ENCODE measurements at places on chromosomes 11 and 22.

DNA sequence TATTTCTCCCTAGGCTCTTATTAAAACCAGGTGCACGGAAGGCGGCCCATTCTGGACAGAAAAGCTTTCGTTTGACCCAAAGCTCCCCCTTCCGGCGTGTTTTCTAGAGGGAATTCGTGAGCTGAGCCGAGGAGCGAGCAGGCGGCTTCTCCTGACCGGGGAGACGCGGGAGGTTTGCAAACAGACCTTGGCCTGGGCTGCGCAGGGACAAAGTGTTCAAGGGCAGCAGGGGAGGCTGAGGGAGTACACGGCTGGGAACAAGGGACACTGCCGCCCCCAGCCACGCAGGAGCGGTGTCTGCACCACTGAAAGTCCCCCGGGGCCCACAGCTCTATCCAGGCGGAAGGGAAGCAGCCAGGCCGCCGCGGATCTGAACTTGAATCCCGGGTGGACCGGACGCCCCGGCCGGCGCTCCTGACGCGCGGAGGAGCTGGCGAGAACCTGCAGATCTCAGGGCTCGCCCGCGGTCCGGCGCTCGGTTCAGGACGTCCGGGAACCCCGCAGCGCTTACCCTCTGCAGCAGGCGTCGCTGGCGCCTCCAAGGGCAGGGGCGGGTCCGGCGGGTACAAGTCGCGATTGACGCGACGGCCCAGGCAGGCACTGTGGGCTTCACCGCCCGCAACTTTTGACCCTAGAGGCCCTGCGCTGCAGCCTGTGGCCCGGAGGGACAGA is 101.9 kb downstream of the WT1 start:
- DNase-seq, result peak; percentile 21

- no peak for DNase-seq
Measured at GRCh38 chr11:110179064-110179463, 85.9 kb downstream of the ZC3H12C start.

DNA sequence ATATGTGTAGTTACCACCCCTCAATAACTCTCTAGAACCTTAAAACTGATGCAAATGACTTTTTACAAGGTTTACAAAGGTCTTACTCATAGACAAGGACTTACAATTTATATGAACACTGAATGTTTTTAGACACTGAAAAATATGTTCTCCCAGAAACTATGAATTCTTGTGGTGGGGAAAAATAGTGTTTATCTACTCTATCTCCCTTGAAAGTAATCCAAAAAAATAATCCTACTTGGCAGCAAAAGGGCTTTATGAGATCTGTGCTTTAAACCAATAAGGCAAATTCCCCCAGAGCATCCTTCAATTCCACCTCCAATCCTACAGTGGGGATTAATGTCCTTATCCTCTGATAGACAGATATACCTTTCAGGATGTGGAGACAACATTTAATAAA is 1984.1 kb upstream of the RAG2 start:
- no peak for DNase-seq

GRCh38 chr11:118106789-118107335 is 20.1 kb upstream of the SMIM35 start:
- no peak for DNase-seq

DNA sequence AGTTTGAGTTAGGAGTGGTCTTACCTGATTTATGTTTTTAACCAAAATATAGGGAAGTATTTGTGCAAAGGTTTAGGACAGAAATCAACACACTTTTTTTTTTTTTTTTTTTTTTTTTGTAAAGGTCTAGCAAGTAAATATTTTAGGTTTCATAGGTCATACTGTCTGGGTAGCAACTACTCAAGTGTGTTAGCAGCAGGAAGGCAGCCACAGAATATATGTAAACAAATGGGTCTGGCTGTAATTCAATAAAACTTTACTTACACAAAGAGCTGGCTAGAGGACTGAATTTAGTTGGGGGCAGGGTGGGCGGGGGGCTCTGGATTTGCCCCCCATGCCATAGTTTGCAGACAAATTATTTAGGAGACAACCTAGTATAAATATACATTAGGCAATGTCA is 510.4 kb downstream of the NELL1 start:
- no peak for DNase-seq

All from anterior cingulate cortex (tissue), 58 donors.